Activated CD4-positive, alpha-beta T cell treated with anti-CD3 and anti-CD28 coated beads, Interleukin-10, Interleukin-2, amounts not matched to agents 100 ng/mL and 50 ng/mL, durations not matched to agents 16 hours and 8 hours (primary cell): ENCODE measurements at places on chromosomes 11 and 22.

DNA sequence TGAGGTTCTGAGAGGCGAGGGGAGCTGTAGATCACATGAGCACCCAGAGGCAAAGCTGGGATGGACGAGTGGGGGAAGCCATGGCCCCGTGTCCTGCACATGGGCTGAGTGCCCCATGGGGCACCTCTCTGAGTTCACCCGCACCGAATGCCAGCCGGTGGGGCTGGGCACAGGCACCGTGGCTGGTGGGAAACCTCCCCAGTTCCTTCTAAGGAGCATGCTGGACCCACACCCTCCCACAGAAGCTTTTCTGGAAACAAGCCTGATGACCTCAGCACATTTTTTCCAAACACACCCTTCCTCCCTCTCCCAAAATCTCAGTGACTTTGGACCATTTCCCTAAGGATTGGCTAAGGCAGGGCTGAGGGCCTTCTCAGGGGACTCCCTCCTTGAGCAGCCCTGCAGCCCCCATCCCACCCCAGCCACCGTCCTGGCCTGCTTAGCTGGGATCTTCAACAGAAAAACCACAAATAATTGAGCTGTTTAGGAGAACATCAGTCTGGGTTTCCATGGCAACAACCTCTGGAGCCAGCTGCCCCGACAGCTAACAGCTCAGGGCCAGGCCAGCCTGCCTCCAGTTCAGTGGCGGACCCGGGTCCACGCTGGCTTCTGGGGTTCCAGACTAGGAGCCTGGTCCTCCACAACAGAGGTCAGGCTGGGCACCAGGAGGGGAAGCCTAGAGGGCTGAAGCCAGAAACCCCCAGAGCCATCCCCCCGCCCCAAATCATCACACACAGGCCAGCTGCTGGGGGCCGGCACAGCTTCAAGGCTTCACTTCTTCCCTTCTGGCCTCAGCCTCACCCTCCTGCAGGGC, 18.1 kb upstream of the LINC01488 start:
- DNase-seq, result no peak

- DNase-seq, result no peak
Measured at GRCh38 chr11:33125611-33126010, 35.7 kb downstream of the CSTF3 start.

GRCh38 chr11:120784566-120785251, 239.2 kb upstream of the TBCEL start:
- no peak for DNase-seq

- no peak for DNase-seq
Measured at GRCh38 chr11:96123301-96123700, 199.4 kb upstream of the MTMR2 start.

- DNase-seq, result no peak
Measured at GRCh38 chr11:85843929-85844328, 11.3 kb upstream of the CCDC83 start.
